ENCODE measurements at places on chromosomes 11 and 22.

- DNase-seq, result no peak
Measured at GRCh38 chr11:121109916-121110586, 9.0 kb downstream of the TECTA start.

DNA sequence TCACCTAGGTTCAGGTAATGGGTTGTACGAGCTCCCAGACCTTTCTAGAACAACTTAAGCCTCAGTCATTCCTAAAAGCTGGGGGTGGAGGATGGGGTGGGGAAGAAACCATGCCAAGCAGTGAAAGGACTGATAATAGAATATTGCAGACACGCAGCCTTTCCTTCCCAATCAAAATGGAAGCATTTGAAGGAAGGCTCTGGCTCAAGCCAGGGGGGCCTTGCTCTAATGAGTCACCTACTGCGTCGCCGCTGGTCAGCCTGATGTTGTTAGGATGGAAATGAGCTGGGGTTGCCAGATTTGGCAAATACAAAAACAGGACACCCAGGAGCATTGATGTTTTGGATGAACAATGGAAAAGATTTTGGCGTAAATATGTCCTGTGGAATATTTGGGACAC is 6.2 kb downstream of the SYT12 start:
- DNase-seq, result no peak

- no peak for DNase-seq
Measured at GRCh38 chr11:12403122-12403996, 26.0 kb downstream of the PARVA start.

- no peak for DNase-seq
Measured at GRCh38 chr22:26082866-26083265, 86.4 kb upstream of the SEZ6L start.

DNA sequence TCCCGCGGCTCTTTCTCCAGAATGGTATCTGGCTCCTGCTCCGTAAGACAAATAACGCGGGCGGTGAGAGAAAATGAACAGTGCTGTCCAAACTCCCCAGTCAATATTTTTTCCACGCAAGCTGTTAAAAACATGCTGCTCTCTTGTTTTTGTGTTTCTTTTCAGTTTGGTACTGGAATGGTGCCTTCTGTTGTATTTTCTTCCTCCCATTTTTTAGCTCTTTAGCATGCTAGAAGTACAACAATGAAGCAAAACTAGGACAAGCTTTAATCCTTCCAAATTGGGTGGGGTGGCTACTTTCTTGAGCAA is 599 bp upstream of the PPP2R1B start:
- DNase-seq, result no peak
